ENCODE measurements at places on chromosomes 3 and 15.

GRCh38 chr15:64209680-64210334 lies 47.0 kb upstream of the PPIB start:
- no peak for ATAC-seq

- no peak for ATAC-seq
Measured at GRCh38 chr3:159030138-159030670, 228.3 kb downstream of the MFSD1 start.

- ATAC-seq = no peak
Measured at GRCh38 chr3:42732829-42733459, 30.3 kb upstream of the HHATL start.

- peak; percentile 42 for ATAC-seq
Measured at GRCh38 chr15:100862162-100862561, 17.5 kb upstream of the ALDH1A3 start.

DNA sequence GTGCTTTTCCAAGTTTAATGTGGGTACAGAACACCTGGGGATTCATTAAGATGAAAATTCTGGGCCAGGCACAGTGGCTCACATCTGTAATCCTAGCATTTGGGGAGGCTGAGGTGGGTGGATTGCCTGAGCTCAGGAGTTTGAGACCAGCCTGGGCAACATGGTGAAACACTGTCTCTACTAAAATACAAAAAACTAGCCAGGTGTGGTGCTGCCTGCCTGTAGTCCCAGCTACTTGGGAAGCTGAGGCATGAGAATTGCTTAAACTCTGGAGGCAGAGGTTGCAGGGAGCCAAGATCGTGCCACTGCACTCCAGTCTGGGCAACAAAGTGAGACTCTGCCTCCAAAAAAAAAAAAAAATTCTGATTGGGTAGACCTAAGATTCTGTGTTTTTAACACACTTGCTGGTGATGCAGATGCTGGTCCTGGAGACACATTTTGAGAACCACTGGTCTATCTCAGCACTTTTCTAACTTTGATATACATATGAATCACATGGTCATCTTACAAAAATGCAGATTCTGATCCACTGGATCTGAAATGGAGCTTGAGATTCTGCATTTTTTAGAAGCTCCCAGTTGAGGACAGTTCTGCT lies 223.8 kb upstream of the SATB1 start:
- ATAC-seq = no peak

DNA sequence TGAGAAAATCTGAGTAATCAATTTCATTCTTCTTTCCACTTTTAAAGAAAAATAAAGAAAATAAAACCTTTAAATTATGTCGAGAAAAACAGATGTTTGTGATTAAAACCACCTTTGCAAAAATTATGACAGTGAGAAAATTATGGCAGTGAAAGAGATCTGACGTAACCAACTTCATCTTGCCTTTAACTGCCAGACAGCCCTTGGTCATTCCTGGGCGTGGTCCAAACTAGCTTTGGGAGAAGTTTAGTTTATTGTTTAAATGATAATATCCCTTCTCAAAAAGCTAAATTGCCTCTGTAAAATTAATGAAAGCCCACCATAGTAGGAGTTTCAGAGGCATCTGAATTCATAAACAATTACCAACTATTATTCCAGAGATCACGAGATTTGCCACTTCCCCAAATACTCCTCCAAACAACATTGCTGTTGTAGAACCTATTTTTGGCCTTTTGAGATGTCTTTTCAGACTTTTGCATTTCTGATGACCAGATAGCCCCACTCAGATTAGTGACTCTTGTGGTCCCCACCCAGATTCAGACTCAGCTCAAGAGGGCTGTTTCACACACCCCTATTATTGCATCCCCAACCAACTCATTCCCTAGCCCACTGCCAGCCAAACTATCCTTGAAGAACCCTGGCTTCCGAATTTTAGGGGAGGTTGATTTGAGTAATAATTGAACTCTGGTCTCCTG lies 664.4 kb upstream of the CBLB start:
- ATAC-seq = no peak

GRCh38 chr15:41501191-41501917 lies 7.7 kb downstream of the ITPKA start:
- ATAC-seq = peak; percentile 62

- ATAC-seq = no peak
Measured at GRCh38 chr3:169818316-169818715, 5.6 kb upstream of the LRRC34 start.

GRCh38 chr3:50274371-50275104 lies 4.3 kb upstream of the LSMEM2 start:
- no peak for ATAC-seq

DNA sequence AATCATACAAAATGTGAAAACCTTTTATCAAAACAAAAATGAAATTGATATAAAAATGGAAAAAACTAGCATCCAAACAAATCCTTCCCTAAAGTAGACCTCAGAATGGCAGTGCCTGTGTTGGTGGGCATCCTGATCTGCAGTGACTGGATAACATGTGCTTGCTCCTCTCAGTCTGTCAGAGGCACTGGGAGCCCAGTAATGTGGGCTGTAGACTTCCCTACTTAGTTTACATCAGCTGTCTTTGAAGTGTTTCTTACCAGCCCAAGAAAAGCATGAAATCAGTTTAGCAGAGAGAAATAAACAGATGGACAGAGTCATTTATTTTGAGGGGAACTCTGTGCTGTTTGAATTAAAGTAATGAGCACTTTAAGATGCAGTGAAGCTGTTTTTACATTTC lies 37.8 kb upstream of the RORA start:
- no peak for ATAC-seq

GRCh38 chr3:115554487-115554807 lies 68.9 kb upstream of the GAP43 start:
- no peak for ATAC-seq

- ATAC-seq = no peak
Measured at GRCh38 chr3:37471425-37471824, 297.0 kb upstream of the LRRFIP2 start.

- ATAC-seq = no peak
Measured at GRCh38 chr15:78257681-78258080, 6.7 kb upstream of the DNAJA4 start.

DNA sequence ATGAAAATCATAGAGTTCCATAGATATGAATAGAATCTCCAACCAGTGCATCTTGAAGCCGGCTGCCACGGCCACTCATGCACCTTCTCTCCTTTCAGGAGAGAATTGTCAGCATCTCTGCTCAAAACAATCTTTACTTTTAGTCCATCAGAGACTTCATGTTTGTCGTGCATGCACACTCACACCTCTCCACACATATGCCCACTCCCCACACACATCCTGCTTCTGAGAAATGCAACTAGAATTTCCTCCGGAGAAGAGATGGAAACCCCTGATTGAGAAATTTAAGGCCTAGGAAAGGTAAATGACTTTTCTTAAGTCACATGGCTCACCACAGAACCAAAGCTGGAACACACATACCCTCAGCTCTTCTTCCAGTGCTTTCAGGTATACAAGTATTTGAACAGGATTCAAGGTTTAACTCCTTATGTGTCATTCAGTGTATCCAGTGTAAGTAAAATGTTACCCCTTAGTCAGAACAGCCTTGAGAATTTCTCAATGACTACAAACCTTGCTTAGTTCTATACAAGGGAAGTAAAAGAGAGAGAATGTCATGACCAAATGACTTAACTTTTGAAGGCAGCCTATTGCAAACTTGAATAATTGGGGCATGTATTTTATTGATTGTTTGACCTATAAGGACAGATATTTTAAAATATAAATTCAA lies 69.1 kb upstream of the TSEN2 start:
- ATAC-seq = no peak

- ATAC-seq = no peak
Measured at GRCh38 chr15:37819191-37819590, 115.2 kb upstream of the TMCO5A start.

- ATAC-seq = peak; percentile 56
Measured at GRCh38 chr15:80404761-80405553, 775 bp downstream of the ARNT2 start.

DNA sequence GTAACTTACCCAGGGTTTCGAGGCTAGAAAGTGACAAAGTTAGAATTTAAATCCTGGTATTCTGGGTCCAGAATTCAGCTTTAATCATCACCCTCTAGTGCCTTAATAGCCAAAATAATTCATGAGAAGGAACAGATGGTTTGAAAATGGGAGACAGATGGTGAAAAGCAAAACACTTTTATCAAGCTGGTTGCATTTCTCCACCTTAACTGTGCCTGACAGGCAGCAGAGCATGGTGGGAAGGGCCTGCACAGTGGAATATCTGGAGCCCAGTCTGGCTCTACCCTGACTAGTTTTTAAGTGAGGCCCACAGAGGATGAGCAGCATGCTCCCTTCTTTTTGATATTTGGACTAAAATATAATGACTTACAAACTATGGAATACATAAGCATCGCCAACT lies 35.6 kb upstream of the RASGRP1 start:
- ATAC-seq = no peak

DNA sequence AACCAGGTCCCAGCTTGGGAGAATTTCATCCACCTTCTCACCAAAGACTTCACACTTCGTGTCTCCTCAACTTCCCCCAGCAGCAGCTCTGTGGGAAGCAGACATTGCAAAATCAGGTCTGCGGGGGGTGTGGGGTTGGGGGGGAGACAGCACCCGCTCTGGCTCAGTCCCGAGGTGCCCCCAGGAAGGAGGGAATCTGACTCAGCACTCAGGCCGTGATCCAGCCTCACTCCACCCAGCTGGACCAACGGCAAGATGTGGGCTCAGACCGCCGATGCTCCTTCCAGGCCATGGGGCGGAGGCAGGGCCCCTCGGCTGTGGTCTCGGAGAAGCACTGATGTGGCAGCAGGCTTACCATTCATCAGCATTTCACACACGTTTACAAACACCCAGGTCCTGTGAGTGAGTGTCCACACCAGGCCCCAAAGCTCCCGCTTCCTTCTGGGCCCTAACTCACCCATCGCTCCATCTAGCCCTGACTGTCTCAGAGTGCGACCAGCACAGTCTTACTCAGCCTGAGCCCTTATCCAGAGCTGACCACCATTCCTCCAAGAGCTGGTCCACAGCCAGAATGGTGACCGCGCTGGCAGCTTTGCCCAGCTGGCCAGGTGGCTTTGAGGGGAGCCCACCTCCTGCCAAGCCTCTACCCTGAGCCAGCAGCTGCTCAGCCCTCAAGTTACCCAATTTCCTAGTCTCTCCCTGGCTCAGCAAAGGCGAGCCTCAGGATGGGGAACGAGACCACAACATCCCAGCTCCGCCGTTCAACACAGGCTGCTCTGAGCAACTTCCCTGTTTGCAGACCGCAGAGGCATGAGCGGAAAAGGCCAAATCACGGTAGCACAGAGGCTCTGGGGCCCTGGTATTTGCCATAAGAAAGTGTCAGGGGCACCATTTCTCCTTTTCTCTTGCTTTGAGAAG lies 3.3 kb downstream of the STAB1 start:
- ATAC-seq = peak; percentile 73

- ATAC-seq = no peak
Measured at GRCh38 chr3:147589016-147589415, 179.9 kb downstream of the ZIC1 start.

DNA sequence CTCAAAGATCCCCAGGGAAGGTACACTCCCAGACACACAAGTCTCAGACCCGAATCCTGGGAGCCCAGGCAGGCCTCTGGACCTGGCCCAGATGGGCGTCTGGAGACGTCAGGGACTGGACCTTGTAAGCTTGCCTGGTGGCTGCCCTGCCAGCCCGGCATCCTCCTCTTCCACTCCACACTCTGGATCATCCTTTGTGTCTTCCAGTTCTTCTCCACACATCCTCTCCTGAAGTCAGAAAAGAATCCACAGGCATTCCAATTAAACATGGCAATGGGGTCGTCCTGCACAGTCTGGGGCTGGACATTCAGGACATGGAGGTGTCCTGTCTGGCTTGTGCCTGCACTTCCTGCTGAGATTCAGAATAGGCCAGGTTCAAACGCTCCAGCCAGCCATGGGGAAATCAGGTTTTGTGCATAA lies 208.8 kb upstream of the IGF1R start:
- ATAC-seq = no peak

DNA sequence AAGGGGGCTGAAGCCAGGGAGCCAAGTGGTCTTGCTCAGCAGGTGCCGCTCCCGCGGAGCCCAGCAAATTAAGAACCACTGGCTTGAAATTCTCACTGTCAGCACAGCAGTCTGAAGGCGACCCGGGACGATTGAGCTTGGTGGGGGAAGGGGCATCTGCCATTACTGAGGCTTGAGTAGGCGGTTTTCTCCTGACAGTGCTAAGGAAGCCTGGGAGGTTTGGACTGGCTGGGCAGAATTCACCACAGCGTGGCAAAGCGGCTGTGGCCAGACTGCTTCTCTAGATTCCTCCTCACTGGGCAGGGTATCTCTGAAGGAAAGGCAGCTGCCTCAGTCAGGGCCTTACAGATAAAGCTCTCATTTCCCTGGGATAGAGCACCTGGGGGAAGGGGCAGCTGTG lies 57.0 kb upstream of the GPR149 start:
- no peak for ATAC-seq

GRCh38 chr3:43583481-43583880 lies 38.3 kb downstream of the ANO10 start:
- ATAC-seq = no peak

DNA sequence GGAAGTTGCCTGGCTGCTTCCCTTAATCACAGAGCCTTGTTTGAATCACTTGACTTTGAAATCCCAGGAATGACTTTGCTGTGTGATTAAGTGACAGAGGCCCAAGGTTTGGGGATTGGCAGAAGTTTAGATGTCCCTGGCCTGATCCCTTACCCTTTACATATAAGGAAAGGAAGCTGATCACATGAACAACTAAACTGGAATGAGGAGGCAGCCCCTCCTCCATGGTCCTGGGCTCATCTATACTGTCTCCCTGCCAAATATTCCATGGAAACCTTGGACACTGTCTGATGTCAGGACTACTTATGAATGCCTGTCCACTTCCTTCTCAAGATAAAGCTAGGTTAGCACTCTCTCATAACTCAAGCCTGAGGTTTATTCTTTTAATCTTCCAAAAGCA lies 181.3 kb upstream of the CTDSPL start:
- no peak for ATAC-seq

DNA sequence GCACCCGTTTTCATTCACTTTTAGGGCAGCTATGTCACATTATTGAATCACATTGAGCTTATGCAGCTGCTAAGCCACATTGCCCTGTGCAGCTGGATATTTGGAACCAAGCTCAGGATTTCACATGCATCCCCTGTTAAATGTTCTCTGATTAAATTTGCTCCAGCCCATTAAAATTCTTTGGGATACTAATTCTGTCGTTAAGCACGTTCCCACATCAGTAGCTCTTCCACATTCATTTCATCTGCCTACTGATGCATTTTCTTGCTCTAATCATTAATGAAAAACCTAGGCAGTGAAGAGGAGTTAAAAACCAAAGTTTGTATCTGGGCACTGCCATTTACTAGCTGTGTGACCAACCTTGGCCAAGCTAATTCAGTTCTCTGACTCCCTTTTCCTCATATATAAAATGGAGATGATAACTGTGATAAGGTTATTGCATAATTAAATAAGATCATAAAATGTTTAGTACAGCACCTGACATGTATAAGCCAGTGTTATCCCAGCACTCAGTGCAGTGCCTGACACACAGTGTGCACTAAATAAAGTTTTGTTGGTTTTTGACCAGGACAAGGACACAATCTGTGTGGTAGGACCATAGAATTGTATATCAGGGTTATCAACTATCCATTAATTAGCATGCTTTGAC lies 222.2 kb upstream of the ATP11B start:
- ATAC-seq = no peak
